ENCODE measurements at places on chromosomes 3 and 15.

- no peak for DNase-seq
Measured at GRCh38 chr3:197953881-197954280, 3.9 kb downstream of the RPL35A start.

GRCh38 chr3:30578479-30578878, 27.9 kb upstream of the TGFBR2 start:
- no peak for DNase-seq

GRCh38 chr15:48449734-48450133, 118.5 kb downstream of the DUT start:
- no peak for DNase-seq

- DNase-seq: no peak
Measured at GRCh38 chr3:5011555-5012256, 32.5 kb downstream of the BHLHE40 start.

DNA sequence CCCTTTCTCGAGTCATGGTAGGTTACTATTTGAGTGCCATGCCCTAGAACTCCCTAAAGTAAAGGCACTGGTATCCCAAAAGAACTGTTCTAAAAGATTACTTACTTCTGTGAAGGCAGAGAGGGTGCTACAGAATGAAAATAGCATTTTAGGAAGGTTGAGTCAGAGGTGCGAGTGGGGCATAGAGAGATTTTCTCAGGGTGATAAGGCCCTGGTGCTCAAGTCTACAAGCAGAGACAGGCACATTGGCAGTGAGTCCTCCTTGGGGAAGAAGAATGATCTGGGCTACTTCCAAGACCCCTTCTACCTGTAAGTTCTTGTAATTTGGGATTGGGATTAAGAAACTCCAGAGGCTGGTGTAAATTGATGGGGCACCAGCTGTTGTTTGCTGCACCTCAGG, 96.7 kb downstream of the AKAP13 start:
- DNase-seq: no peak

DNA sequence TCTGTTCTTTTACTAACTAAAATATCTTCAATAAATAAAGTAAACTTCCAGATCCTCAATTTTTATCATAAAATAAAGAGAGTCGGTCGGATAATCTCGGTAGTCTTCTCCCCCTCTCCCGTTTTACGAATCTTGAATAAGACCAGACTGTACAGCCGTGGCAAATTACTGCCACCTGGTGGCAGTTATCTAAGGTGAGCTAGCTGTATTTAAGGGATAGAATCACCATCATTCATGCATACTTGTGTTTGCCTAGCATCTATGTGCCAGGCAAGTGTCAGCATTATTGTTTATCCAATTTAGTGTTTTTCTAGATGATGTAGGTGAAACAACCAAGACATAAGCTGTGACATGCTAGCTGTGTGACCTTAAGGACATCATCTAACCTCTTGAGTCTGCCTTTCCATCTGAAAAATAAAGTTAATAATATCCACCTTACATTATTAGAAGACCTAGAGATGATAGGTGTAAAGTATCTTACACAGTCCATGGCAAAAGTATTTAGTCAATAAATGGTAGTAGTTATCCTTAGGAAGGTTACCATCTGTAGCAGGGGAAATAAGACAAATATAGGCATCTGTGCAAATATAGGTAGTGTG, 21.3 kb downstream of the DUT start:
- DNase-seq: peak; percentile 40
